ENCODE measurements at places on chromosomes 13 and 19.

DNA sequence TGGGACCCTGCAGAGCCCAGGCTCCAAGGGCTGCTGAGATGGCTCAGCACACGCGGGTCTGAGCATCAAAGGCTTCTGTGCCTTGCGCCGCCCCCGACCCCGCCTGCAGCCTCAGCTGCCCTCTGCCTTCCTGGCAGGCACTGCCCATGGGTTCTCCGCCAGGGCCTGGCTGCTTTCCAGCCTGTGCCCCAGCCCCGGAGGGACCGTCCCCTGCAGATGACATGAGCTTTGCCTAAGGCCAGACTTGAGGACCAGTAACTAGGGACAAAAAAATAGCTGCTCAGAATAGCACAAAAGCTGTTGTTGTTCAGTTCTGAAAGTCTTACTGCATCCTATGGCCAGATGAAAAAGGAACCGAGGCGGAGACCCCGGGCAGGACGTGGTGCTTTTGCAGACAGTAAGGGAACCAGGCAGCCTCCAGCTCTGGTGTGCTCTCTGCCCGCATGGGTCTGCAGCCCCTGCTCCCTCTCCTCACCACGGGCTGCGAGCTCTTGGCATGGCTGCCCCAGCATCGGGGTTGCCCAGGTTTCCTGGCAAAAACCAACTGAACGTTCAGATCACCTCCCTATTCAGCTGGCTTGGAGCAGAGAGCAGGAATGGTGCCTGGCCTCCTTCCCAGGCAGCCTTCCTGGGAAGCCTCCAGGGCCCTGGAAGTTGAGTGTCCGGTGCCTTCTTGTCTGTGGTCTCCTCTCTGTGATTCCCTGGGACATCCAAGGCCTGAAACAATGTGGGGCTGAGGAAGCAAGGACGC lies 12.5 kb upstream of the CFAP97D2 start:
- DNase-seq: no peak

DNA sequence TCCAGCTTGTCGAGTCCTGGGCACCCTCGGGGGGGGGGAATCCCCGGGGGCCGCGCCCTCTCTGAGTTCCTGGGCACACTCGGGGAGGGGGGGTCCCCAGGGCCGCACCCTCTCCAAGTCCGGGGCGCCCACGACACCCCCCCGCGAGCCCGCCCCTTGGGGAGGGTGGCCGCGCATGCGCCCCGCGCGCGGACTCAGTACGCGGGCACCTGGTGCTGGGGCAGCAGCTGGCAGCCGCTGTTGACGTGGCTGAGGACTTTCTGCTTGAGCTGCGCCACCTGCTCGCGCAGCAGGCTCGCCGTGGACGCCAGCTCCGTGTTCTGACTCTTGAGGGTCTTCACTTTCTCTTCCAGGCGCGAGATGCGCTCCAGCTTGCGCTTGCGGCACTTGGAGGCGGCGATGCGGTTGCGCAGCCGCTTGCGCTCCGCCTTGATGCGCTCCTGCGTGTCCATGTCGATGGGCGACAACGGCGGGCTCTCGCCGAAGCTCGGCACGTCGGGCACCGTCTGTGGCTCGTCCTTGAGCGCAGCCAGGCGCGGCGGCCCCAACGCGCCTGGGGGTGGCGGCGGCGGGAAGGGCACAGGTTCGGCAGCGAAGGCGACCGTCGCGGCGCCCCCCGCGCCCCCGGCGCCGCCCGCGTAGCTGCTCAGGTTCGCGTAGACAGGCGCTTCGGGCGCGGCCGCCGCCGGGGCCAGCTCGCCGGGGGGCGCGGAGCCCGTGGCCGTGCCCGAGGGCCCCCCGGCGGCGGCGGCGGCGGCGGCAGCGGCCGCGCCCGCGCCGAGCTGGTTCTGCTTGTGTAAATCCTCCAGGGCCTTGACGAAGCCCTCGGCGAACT lies 958 bp downstream of the JUND start:
- no peak for DNase-seq

GRCh38 chr19:47315125-47315821 lies 5.6 kb downstream of the C5AR1 start:
- DNase-seq: peak; percentile 93

- no peak for DNase-seq
Measured at GRCh38 chr13:27635266-27635665, 13.6 kb downstream of the POLR1D start.

DNA sequence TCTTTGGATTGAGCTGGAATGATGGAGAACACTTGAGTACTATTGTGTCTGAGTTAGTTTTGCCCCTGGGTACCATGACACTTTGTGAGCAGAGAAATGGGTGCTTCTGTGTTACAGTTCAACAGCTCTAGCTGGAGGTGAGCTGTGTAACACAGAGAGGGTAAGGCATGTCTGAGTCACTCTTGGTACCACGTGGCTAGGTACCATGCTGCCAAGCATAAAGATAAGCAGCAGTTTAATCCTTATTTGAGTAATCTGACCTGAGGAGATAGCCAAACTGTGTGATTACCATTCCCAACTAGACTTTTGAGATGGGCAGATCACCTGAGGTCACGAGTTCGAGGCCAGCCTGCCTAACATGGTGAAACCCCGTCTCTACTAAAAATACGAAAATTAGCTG lies 122.0 kb downstream of the OLFM4 start:
- DNase-seq: no peak

- peak; percentile 25 for DNase-seq
Measured at GRCh38 chr19:14475251-14476073, at the start of gene PTGER1. TSS of gene PTGER1 (minus strand) at chr19:14475354. CDS start at chr19:14474320, 1,034 bp downstream.

DNA sequence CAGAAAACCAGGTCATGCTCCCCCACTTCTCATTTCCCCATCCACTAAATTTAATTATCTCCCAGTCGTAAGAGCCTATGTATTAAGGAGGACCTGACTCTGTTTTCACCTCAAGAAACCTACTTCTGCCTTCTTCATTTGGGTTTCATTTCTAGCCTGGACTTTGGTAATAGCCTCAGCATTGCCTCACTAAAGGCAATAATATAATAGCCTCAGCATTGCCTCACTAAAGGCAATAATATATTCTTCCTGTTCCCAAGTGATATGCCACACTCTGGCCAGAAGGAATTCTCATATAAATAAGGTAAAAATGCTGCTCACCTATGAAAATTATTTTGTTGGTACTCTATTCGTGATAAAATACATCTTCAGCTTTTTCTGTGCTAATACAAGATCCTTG lies 993.9 kb downstream of the EFNB2 start:
- no peak for DNase-seq

DNA sequence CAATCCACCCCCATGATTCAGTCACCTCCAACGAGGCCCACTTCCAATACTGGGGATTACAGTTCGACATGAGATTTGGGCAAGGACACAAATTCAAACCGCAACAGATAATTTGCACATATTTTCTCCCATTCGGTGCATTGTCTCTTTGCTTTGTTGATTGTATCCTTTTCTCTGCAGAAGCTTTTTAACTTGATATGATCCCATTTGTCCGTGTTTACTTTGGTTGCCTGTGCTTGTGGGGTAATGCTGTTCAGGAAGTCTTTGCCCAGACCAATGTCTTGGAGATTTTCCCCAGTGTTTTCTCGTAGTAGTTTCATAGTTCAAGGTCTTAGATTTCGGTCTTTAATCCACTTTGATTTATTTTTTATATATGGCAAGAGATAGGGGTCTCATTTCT lies 330.8 kb upstream of the SPRY2 start:
- no peak for DNase-seq

GRCh38 chr13:65990684-65991083 lies 1239.5 kb downstream of the PCDH9 start:
- no peak for DNase-seq

DNA sequence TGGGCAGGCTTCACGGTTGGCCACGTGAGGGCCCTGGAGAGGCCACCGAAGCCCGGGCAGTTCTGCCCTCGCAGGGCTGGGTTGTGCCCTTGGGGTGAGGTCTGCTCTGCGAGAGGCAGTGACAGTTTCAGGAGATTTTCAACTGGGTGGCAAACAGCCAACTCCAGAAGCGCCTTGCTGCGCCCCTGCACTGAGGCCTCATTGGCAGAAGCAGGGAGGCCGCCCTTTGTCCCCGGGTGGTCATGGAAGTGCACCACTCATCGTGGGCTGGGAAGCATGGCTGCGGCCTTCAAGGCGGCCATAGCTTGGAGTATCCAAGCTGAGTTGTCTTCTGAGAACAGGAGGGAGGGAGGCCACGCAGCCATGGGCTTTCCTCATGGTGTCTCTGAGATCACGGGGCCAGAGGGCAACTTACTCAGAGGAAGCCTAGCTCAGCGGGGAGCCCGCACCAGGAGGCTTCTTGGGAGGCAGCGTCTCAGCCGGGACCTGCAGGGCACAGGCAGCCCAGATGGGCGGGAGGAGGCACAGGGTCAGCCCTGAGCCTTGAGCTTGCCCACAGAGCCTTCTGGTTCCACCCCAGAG lies 14.8 kb downstream of the PLEKHJ1 start:
- DNase-seq: no peak

- DNase-seq: no peak
Measured at GRCh38 chr19:422213-422916, 13.4 kb upstream of the C2CD4C start.

DNA sequence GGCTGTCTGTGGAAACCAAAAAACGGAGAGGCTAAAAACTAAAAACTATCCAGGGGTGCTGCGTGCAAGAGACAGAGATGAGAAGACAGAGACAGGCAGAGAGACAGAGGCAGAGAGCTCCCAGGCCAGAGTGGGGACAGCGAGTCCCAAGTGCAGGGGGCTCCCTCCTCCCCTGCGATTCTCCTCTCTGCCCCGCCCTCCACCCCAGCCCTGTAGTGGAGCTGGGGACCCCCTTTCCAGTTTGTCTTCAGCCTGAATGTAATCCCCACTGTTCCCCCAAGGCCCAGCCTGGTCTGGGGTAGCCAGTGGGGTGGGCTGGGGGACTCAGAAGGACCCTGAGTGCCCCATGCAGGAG lies 2.0 kb downstream of the NFIC start:
- no peak for DNase-seq

- DNase-seq: no peak
Measured at GRCh38 chr13:31835932-31836331, 96.6 kb downstream of the RXFP2 start.

DNA sequence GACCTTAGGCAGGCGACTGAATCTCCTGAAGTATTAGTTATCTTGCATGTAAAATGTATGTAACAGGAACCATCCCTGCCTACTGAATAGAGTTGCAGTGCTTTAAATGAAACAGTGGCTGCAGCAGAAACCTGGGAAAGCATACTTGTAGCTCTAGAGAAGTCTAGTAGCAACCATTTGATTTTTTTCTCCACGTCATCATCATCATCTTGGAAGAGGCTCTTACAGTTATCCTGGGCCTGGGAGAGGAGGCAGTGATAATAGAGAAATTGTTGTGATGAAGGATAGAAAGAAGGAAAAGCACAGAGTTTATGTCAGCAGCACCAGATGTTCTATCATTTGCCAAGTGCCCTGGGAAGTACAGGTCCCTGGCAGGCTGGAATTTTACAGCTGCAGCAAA lies 377.6 kb downstream of the ITGBL1 start:
- DNase-seq: no peak

- DNase-seq: no peak
Measured at GRCh38 chr13:37953696-37954095, 84.1 kb upstream of the TRPC4 start.

GRCh38 chr13:21673539-21673788 lies 2.6 kb downstream of the FGF9 start:
- DNase-seq: no peak
